NCI-H774 (cell line): ENCODE measurements at places on chromosomes 2 and 18.

DNA sequence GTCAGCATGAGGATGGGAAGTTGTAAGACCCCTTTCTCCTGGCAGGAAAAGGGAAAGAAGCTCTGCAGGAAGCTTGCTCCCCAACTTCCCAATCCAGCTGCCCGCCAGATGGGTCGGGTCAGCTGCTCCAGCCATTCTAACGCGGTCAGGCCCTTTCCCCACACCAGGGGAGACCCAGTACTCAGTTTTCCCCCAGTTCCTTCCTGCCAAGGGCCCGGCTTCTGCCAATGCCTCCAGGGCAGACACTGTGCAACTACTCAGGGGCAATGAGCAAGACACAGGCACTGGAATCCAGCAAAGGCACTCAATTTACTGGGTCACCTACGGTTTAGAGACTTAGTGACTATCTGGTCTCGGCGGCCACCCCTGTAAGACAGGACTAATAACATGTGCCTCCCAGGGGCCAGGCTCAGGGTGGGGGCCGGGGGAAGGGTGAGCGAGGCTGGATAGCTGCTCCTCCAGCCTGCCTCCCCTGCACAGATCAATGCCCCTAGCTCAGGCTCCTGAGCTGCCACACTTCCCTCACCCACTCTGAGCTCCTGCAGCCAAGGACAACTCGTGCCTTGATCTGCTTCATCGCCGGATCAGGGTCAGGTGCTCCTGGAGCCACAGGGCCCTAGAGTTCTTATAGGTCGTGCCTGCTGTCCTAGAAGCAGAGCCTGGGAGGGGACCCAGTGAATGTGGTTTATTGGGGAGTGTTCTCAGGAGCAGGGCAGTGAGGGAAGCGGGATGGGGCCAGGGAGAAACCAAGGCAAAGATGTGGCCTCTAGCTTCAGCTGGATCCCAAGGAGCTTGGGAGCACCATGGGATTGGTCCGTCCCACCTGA is 171.1 kb downstream of the ZFP36L2 start:
- no peak for DNase-seq

GRCh38 chr2:51350100-51350499 is 318.2 kb upstream of the NRXN1 start:
- no peak for DNase-seq

GRCh38 chr2:205474741-205475415 is 207.4 kb upstream of the NRP2 start:
- no peak for DNase-seq

DNA sequence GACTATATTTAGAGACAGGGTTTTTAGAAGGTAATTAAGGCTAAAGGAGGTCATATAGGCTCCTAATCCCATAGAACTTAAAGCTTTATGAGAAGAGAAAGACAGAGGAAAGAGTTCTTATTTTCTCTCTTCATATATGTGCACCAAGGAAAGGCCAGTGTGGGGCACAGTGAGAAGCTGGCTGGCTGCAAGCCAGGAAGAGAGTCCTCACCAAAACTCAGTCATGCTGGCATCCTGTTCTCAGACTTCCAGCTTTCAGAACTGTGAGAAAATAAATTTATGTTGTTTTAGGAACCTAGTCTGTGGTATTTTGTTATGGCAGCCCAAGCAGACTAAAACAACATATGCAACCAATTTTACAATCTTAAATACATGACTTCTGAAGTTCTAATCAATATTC is 31.5 kb upstream of the ATIC start:
- no peak for DNase-seq
